ENCODE measurements at places on chromosomes 7 and 10.
A peak's percentile ranks its signal among the peaks of the same experiment; 100 is the strongest.

DNA sequence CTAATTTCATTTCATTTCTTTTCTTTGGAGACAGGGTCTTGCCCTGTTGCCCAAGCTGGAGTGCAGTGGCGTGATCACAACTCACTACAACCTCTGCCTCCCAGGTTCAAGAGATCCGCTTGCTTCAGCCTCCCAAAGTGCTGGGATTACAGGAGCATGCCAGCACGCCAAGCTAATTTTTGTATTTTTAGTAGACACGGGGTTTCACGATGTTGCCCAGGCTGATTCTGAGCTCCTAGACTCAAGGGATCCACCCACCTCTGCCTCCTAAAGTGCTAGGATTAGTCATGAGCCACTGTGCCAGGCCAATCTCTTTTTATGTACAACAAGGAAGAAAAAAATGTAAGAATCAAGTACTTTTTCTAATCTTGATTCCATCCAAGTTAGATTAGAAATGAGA, 10.7 kb upstream of the KMT2E start:
- DNase-seq: peak; percentile 86

GRCh38 chr7:123746055-123746454, 2.7 kb downstream of the WASL start:
- DNase-seq: no peak

GRCh38 chr7:33922820-33923219, 17.5 kb downstream of the BMPER start:
- no peak for DNase-seq

DNA sequence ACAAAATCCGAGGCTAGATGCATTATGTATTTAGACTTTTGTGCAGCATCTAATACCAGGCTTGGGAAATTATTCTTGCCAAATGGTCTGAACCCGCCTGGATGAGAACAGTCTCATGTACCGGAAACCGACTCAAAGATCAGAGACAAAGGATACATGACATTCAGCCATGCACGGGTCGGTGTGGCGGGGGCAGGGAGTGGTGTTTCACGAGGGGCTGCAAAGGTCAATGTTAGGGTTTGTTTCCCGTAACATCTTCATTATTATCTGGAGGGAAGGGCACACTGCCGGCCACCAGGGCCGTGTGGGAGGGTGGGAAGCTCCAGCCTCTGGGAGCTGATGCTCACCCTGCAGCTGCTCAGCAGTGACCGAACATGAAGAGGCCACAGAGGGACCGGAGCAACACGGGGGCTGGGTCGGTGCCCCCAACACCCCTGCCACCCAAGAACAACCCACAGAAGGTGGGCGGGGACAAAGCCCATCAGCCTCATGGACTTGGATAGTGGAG, 23.1 kb downstream of the CNPY1 start:
- DNase-seq: no peak

- no peak for DNase-seq
Measured at GRCh38 chr7:95658676-95659075, 62.4 kb upstream of the PDK4 start.

DNA sequence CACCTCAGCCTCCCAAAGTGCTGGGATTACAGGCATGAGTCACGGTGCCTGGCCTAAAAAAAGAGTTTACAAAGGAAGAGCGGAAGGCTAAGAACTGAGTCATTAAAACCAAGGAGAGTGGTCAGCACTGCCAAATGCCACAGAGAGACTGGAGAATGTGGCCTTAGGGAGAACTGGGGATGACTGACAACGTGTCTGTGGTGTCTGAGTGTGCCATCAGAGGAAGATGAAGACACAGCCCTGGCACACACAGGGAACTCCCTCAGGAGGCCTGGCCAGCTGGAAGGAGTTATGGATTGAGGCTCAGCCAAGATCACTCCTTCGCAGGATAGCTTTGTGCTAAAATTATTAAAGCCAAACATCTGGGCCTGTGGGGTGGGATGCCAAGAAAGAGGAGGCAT, 3.9 kb upstream of the INA start:
- DNase-seq: peak; percentile 100

GRCh38 chr7:48031111-48031510, 2.2 kb upstream of the SUN3 start:
- DNase-seq: no peak

DNA sequence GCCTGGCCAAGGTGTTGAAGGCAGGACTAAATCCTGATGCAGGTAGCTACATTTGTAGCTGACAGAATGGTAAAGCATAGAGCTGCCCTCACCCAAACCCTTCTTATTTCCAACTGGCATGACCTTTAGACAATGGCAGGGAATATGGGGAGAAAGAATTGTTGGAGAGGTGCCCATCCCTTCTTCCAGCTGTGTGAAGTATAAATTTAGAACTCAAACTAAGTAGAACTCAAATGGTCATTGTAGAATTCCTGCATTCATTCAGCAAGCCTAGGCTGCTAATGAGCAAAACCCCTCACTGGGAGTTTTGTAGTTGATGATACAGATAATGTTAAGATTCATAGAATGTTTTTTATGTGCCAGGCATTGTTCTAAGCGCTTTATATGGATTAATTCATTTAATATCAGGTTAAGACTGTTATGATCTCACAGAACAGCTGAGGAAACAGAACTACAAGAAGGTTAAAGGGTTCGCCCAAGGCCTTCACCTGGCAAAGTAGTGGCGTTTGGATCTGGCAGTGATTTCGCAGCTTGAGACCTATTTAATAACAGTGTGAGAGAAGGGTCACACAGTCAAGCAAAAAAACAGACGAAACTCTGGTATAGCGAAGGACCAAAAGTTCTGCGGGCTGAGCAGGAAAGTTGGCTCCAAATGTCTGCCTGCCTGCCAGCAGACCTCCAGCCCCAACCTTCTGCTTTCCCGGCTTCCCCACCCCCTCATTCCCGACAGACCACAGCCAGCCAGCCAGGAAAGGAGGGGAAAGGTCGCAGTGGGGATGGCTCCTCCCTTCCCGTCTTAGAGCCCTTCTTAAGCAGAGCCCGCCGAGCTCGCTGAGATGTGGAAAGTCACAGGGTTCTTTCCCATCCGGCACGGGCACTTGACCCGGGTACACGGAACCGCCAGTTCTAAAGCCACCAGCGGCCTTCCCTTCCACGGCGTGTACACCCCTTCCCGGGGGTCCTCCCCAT, 1.6 kb upstream of the HILPDA start:
- no peak for DNase-seq

- peak; percentile 65 for DNase-seq
Measured at GRCh38 chr7:18125476-18125875, 97.8 kb upstream of the PRPS1L1 start.

DNA sequence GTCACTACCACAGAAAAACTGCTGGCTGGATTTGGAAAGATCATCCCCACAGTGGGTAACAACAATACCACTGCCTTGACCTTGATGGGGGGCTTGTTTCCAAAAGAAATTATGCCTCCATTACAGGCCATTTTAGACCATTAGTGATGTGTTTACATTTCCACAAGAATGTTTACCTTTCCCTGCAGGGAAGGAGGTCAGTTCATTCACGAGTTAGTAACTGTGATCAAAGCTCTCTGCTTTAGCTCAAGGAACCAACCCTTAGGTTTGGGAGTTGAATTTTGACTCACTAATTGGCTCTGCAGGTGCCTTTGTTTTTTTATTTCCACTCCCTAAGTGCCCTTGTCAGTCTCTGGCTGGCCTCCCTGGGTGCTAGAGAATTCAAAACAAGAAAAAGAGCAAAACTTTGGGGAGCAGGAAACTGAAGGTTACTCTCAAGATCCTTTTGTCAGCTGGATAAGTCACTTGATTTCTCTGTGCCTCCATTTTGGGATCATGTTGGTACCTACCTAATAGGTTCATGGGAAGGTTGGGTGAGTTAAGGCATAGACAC, 41.1 kb upstream of the NUPR2 start:
- DNase-seq: no peak

- no peak for DNase-seq
Measured at GRCh38 chr7:26694141-26694540, 170.2 kb downstream of the SKAP2 start.

- no peak for DNase-seq
Measured at GRCh38 chr10:43196981-43197833, 59.0 kb downstream of the CSGALNACT2 start.

DNA sequence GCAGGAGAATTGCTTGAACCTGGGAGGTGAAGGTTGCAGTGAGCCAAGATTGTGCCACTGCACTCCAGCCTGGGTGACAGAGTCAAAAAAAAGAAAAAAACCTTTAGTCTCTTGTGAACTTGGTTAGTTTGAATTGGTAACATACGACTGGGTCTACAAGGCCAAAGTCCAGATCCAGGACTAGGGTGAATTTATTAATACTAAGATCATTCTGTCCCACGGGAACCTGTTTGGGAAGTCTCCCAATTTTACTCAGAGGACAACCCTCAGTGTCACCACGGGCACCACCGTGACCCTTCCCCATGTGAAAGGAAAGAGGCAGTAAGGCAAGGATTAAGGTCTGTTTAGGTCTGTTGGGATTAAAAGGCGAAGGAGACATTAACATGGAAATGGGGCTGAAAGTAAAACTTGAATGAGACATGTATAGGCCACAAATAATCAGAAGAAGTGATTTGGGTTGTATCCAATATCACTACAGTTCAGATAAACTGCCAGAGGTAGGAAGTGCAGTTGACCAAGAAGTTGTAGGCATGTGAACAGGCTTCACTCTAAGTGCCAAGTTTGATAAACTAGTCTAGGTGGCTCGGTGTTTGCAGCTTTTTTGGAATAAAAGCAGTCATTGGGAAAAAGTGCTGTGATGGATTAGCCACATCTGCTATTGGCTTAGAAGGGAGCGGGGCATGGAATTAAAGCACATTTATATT, 30.7 kb downstream of the MYOF start:
- DNase-seq: no peak

DNA sequence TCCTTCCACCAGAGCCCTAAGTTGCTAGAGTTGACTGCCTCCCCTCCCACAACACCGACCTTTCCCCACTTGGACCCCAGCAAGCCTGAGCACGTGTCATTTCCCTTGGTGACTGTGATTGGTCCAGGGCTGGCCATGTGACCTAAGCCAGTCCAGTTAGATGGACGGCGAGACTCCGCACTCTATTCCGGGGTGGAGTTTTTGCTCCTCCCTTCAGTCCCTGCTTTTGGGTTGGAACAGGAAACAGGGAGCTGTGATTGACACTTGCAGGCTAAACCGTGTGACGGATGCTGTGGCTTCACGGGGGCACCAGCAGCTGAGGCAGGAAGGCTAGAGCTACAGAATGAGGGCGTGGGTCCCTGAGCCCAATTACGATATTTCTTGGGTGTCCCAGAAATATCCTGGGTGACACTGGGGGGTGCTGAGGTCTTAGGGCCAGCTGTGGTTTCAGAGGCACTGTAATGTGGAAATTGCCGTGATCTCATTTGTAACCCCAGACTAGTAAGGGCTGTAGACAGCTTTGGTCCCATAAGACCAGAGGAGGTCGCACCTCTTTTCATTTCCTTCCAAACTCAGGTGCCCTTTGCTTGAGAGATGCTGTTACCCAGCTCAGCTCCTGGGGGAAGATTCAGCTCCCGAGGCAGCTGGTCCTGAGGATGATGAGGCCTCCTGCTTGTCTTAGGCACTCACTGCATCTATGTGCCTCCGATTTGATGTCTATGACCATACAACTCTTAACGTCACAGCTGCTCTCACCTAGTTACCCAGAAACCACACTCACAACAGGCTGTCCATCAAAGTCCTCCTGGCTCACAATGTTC, 102.7 kb upstream of the NPTX2 start:
- no peak for DNase-seq

GRCh38 chr10:129771991-129772431, 192.1 kb downstream of the EBF3 start:
- no peak for DNase-seq

DNA sequence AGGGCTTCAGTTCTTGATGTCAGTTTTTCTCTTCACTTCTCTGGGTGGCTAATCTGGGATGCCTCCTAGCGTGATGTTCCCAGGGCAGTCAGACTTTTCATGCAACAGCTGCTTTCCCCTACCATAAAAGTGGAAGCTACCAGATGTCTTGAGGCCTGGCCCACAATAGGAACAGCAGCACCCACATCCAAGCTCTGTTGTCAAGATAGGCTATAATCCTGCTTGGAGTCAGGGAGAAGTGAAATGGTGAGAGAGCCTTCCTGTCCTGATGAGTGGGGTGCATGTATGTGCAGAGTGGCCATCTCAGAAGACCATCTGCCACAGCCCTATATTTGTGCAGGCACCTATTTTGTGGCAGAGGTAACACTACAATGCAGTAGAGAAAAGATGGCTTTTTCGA, 108.0 kb downstream of the HTR5A start:
- no peak for DNase-seq

- DNase-seq: no peak
Measured at GRCh38 chr10:4543938-4544533, 282.0 kb upstream of the AKR1E2 start.
